Activated CD4-positive, alpha-beta T cell treated with anti-CD3 and anti-CD28 coated beads for 36 hours (primary cell): ENCODE measurements at places on chromosomes 1 and 21. TPM values are rescaled to one million over a fixed set of nuclear protein-coding genes. Genes with fewer than 3 reads are reported as not detected.

DNA sequence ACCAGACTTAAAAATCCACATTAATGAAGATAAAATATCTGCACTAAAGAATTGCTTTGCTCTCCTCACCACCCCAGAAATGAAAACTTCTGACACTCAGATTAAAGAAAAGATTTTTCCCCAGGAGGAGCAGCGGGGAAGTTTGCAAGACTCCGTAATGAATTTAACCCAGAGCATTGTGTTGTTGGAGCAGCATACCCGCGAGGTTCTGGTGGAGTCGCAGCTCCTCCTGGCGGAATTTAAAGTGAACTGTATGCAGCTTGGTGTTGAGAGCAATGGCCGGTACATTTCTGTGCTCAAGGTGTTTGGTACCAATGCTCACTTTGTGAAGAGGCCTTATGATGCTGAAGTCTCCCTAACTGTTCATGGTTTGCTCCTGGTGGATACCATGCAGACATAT is 46.4 kb downstream of the VPS13D start:
- DNase-seq: peak; percentile 9

DNA sequence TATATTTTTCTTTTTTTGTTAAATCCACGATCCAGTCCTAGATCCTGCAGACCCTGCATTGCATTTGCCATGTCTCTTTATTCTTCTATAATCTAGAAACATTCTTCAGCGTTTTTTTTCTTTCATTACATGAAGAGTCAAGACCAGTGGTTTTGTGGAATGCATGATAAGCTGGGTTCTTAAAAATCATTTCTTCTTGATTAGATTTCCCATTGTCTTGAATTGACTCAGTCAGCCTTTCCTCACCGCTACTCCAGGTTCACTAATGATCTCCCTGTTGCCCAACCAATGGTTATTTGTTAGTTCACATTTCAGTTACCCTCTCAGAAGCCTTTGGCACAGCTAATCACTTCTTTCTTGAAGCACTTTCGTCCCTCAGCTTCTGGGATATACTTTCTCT is 25.2 kb downstream of the CHD1L start:
- DNase-seq: no peak

GRCh38 chr1:23152966-23153684 is 15.5 kb downstream of the LUZP1 start:
- DNase-seq: no peak

DNA sequence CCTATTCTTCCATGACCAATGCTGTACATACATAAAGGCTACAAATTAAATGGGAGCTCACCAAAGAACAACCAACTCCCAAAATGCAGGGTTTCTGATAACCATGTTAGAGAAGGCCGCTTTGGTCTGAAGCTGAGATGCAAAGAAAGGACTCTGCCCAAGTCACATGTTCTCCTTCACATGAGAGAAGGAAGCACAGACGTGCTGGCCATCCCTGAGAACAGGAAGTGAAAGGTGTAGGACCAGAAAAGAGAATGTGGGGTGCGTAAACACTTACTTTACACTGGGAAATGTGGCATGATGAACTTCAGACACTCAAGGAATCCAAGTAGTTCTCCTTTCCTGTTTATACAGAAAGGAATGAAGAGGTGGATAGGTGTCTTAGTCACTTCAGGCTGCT is 31.7 kb upstream of the TADA1 start:
- DNase-seq: no peak

GRCh38 chr1:210482945-210483617 is 154.4 kb downstream of the HHAT start:
- no peak for DNase-seq

- no peak for DNase-seq
These were observed 138.1 kb downstream of the ELAVL4 start for GRCh38 chr1:50246869-50247268.

GRCh38 chr1:30778154-30778978 is 20.8 kb upstream of the LAPTM5 start:
- DNase-seq: peak; percentile 70

- DNase-seq: no peak
These were observed 37.3 kb upstream of the PRMT6 start for GRCh38 chr1:107019166-107019565.

- no peak for DNase-seq
These were observed 9.4 kb upstream of the AKR1A1 start for GRCh38 chr1:45541193-45541592.

- no peak for DNase-seq
These were observed 166.4 kb upstream of the IRF2BP2 start for GRCh38 chr1:234776256-234776875.

GRCh38 chr1:94973309-94973922 is 46.5 kb upstream of the CNN3 start:
- DNase-seq: no peak

- no peak for DNase-seq
These were observed 353.2 kb downstream of the NTNG1 start for GRCh38 chr1:107494061-107494460.

GRCh38 chr1:208158640-208159554 is 85.3 kb downstream of the PLXNA2 start:
- DNase-seq: no peak

- no peak for DNase-seq
These were observed 1757.9 kb downstream of the BRINP3 start for GRCh38 chr1:188719735-188720134.

DNA sequence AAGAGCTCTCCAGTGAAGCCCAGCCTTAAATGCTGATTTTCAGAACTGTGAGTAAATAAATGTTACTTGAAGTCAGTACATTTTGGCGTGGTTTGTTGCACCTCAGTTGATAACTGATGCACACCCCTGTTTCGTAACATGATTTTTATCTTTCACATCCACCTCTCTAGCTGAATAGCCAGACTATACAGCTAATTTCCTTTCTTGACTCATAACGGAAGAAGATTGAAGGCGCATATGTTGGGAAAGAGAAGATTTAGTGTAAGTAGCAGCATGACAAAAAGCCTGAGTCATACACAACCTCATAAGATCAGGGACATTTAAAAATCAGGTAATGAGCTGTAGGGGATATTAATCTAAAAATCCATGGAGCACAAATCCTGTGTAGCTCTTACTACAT is 716.2 kb upstream of the ZP4 start:
- DNase-seq: no peak

DNA sequence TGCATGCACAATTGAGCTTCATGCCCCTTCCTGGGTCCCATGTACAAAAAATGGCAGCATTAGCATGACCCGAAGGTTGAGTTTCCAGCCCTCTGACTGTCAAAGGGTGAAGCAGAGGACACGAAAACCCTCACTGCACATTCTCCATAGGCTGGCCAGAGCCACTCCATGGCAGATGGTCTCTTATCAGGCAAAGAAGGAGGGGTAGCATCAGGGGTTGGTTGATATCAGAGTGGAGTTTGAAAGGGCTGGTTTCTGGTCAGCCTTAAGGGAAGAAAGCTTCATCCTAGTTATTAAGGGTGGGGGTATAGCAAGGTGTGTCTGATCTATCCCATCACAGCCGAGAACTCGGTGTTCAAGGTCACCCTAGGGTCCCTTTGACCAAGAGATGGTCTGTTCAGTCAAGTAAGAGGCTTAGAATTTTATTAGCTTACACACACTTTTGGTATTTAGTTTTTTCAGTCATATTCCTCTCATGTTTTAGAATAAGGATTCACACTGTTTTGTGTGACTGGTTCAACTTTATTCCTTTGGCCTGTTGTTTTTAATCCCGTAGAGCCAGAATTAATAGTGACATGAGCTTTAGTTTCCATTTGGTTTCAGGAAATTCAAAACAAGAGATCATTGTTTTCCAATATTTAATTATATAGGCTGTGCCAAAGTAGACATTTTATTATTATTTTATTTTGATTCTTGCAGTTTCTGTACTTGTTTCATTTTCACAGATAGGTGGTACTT is 199.9 kb upstream of the FMN2 start:
- no peak for DNase-seq

DNA sequence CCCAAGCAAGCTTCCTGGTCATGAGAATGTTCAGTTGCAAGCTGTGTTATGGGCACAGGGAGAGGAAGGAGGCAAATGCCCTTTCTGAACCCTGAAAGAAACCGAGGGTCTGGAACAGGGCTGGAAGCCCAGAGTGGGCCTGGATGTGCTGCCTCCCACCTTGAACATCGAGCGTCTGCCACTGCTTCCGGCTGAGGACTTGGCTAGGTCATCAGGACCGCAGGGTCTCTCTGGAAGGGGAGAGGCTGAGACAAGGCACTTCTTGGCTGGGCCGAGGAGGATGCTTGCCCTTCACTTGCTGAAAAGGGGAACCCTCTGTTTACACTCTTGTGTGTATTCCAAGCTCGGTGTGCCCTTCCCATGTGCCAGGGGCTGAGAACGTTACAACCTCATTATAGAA is 168.0 kb upstream of the C1orf174 start:
- no peak for DNase-seq

DNA sequence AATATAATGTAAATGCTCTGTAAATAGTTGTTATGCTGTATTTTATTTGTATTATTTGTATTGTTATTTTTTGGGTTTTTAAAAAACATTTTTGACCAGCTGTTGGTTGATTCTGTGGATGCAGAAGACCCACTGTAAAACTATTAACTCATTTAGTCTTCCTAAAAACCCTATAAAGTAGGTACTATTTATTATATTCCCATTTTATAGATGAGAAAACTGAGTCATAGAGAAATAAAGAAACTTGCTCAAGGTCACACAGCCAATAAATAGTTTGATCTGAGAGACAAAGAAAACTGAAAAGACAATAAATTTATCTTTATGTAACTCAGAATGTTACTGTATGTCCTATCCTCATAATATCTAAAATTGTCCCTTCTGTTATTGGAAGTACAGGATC is 1.2 kb upstream of the MAP3K21 start:
- no peak for DNase-seq

DNA sequence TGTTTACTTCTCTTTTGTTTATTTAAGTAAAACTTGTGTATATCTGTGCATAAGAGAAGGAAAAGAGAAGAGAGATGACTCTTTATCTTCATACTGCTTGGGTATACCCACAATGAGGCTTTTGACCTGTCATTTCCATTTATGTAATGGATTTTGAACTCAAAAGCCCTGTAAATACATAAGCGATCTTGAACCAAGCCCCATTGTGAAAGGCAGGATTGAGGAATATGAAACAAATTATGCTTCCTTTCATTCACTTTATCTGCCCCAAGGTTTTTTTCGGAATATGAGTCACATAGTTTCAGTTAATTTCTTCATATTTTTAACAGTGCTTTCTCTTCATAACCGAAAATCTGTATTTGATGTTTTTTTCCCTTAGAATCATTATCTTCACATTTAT is 21.4 kb downstream of the CNST start:
- DNase-seq: no peak

- DNase-seq: no peak
These were observed 848 bp downstream of the CTTNBP2NL start for GRCh38 chr1:112396653-112397471.

GRCh38 chr1:245051349-245052221 is 103.2 kb upstream of the KIF26B start:
- peak; percentile 58 for DNase-seq

DNA sequence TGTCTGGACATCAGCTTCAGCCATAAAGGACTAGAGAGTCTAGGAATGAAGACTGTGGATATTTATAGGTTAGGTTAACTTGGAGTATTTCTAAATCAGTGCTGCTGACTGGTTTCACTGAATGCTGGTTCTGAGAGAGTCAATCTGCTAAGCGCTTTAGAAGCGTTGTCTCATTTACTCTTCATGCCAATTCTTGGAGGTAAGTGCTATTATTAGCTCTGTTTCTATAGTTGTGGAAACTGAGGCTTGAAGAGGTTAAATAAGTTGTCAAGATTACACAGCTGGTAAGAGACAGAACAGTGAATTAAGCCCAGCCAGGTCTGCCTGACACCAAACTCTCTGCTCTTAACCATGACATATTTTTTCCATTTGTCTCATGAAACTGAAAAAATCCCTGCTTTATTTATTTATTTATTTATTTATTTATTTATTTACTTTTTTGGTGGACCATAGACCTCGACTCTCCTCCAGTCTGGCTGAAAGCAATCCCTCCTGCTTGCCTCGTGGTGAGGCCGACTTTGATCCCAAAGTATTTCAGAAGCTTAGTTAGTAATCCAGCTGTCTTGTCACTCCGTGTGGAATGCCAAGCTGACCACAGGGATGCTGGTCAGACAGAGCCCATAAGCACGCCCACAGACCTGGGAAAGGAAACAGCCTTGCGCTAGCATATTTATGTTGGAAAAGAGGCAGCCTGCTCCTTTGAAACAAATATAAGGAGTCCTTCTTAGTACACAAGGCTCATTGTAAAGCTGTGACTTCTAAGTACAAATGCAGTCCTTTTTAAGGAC is 16.9 kb downstream of the NTMT2 start:
- no peak for DNase-seq

GRCh38 chr1:77056525-77056924 is 162.7 kb downstream of the PIGK start:
- no peak for DNase-seq

- DNase-seq: no peak
These were observed 1.4 kb upstream of the VANGL1 start for GRCh38 chr1:115640384-115640783.

- peak; percentile 58 for DNase-seq
These were observed 16.4 kb upstream of the KIAA0040 start for GRCh38 chr1:175208773-175209492.

DNA sequence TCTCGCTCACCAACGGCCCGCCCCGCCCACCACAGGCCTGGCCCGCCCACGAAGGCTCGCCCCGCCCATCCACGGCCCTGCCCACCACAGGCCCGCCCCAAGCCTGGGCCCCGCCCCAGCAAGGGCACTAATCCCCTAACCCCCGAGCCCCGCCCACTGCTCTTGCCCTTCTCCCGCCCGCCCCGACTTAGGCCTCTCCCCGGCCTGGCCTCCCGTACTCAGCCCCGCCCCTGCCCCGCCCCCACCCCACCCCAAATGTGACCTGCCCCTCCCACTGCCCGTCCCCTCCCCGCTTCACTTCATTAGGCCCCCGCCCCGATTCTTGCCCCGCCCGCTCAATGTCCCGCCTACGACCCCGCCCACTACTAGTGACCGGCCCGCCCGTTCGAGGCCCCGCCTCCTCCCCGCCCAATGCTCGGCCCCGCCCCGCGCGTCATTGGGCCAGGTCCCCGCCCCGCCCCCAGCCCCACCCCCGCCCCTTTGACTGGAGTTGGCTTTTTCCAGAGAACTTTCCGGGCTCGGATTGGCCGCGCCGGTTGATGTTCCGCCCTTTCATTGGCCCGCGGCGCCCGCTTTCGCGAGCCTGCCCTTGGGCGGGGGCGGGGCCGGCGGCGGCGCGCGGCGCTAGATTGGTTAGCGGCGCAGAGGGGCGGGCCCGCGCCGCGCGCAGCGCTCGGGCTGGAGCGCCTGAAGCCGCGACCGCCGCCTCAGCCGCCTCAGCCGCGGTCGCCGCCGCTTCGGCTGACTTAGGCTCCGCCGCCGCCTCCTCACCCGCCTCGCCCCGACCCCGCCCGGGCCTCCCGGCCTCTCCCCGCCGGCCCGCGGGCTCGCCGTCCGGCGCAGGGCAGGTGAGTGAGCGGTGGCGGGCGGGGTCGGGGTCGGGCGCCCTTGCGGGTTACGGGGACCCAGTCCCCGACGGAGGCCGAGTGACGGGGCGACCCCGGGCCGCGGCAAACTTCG is at the start of gene PCBP3:
Gene PCBP3, plus strand, starts transcription at position 705 of the 960 bp plus-strand sequence. CDS start 206,361 bp downstream, outside the sequence.
- DNase-seq: peak; percentile 99

The OR10J4 gene
- total RNA-seq: not detected

The FAM131C gene
- total RNA-seq: 0.09 TPM

The CRNN gene
- total RNA-seq: not detected

The TPTE gene
- total RNA-seq: not detected

The CSMD2 gene
- not detected for total RNA-seq

The KCNAB2 gene
- 231 TPM for total RNA-seq

The TNFSF18 gene
- total RNA-seq: not detected

The C4BPB gene
- total RNA-seq: 1.3 TPM

The NASP gene
- total RNA-seq: 282 TPM

The OR2T8 gene
- not detected for total RNA-seq

The SERINC2 gene
- not detected for total RNA-seq
